ENCODE measurements at places on chromosomes 13 and 19.

DNA sequence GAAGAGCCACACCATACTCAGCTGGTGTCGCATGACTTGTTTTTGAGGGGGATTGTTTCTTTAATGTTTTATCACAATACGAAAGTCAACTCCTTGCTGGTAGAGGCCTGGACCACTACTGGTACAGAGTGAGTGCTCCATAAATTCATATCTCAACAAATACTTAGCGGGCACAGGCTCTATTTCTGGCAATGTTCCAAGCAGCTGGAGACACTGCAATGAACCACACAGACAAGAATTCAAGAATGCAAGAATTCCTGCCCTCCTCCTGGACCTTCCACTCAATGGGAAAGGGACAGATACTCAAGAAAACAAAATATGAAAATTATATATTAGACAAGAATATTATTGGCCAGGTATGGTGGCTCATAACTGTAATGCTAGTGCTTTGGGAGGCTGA, 5.1 kb upstream of the FXYD5 start:
- no peak for DNase-seq

DNA sequence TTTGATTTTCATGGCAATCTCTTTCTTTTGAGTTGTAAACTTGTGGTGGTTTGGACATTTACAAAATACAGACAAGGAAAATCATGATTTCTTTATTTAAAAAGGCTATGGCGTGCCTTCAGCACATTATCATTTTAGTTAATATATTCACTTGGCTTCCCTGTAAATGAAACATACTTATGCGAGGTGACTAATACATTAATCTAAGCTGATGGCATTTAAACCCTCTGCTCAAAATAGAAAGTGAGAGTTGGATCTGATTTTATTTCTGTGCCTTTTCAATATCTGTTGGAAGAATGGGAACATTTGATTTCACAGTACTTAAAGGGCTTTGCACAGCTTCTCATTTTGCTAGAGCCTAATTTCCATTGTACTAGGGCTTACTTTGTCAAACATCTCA, 289.8 kb downstream of the MTUS2 start:
- DNase-seq = no peak

GRCh38 chr19:55455576-55456235, 5.7 kb downstream of the ISOC2 start:
- no peak for DNase-seq

GRCh38 chr13:50636007-50636704, 207.3 kb downstream of the DLEU7 start:
- no peak for DNase-seq

- no peak for DNase-seq
Measured at GRCh38 chr13:50867637-50867945, 24.1 kb upstream of the DLEU7 start.

GRCh38 chr13:112060899-112061366, 6.0 kb upstream of the SOX1 start:
- no peak for DNase-seq

DNA sequence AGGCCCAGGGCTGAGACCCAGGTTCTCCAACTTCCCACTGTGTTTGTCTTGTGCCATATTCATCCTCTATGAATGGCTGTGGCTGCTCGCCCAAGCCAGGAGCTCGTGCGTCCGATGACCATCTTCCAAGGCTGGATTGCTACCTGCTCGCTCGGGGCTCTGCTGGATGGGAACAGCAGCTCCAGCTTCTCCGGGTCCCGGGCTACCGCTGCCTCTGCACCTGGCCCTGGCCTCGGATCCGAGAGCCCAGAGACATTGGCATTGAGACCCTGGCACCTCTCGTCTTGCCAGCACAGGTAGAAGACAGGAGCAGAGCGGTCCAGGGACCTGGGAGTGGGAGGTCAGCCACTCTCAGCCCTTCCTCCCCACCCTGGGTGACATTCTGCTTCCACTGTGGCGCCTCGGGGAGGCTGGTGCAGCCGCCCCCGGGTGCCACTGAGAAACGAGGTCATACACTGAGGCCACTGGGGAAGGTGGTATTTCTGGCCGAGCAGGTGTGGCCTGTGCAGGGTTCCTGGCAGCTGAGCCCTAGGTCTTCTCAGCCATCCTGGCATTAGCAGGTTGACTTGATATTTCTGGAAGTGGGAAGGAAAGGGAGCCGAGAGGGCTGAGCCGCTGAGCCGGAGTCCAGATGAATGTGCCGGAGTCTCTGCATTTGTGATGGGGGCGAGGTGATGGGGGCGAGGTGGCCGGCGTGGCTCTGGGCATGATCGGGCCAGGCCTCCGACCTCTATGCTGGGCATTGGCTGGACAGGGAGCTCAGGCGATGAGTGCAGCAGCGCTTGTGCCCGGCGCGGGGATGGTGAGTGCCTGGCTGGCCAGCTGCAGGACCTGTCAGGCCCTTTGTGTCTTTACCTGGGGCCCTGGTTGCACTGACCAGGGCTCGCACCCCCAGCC, 18.6 kb downstream of the NDUFB7 start:
- no peak for DNase-seq

GRCh38 chr19:55647732-55648584, at the start of gene CCDC106:
CCDC106 (plus strand) TSS chr19:55648212; CDS start chr19:55649047, 835 bp downstream.
- DNase-seq = no peak

DNA sequence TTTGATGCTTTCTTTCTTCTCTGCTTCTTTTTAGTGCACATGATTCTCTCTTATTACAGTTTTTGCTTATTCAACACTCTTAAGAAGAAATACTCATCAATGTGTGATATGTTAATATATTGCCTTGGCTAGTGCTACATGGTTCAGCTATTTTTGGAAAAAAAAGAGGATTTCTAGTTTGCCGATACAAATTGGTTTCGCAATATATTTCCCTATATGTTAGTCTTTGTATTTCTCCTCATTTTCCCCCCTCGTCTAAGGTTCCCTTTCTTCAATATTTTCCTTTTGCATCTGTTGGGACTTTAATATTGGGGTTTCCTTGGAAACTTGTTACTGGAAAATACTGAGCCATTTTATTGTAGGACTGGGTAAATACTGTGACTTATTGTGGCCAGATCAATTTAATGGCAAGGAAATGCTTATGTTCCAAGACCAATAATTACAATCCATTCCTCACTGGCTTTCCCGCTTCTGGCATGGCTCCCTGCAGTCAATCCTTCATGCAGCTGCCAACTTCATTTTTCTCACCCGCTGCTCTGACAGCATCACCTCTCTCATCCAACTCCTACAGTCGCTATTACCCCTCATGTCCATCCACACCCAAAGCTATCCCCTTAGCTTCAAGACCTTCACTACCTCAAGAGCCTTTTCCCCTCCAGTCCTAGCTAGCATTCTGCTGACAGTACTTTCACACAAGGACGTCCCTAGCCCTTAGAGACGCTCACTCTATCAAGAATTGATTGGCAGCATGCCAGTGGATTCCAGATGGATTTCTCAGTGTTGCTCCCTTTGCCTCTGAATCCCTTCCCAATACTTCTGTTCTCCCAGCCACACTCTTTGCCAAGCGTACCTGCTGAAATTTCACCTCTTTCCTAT, 280.1 kb upstream of the TMTC4 start:
- no peak for DNase-seq

DNA sequence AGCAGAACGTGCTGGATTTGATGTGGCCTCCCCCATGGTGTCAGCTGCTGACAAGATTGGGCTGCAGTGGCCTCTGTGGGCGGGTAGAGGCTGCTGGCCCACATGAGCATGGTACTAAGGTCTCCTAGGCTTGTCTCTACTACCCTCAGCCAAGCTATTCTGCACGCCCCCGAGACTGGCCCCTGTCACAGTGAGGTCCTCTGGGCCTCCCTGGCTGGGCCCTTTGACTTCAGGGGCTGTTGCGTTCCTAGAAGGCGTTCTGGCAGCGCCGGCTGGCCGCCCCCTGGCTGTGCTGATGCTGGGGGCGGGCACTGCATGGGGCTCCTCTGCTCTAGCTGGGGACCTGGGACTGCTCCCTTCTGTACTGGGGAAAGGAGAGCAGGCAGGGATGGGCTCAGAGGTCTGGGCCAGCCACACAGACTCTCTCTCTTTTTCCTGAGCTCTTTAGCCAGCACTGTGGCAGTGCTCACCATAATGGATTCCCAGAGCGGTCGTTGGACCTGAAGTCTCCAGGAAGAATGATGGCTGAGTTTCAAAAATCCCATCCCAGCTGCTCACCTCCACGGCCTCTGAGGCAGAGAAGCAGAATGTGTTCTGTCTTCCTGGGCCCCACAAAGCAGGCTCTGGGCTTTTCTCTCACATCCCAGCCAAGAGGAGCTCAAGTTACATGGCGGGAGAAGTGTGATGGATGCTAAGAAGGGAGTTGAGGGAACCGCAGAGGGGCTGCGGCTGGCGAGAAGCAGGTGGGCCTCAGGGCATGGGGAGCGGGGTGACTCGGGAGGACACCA, 32.3 kb downstream of the TSSK6 start:
- DNase-seq = no peak
